ENCODE measurements at places on chromosomes 6 and 20.

DNA sequence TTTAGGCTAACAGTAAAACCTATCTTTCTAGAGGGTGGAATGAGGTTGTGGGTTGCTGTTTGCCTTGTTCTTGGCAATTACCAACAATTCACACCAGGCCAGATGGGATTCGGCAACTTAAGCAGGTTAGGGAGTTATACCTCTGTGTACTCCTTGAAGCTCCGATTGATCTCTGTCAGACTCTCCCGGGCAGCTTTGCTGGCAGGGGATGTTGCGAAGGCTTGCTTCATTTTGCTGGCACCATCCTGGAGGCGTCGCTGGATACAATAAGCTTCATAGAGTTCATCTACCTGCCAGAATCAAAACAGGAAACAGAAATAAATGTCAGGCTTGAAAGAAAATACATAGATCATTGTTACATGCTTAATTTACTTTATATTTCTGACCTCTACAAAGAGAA, 66.4 kb upstream of the ARMH2 start:
- DNase-seq: no peak

GRCh38 chr20:63059684-63060056, 52.9 kb upstream of the BHLHE23 start:
- no peak for DNase-seq

DNA sequence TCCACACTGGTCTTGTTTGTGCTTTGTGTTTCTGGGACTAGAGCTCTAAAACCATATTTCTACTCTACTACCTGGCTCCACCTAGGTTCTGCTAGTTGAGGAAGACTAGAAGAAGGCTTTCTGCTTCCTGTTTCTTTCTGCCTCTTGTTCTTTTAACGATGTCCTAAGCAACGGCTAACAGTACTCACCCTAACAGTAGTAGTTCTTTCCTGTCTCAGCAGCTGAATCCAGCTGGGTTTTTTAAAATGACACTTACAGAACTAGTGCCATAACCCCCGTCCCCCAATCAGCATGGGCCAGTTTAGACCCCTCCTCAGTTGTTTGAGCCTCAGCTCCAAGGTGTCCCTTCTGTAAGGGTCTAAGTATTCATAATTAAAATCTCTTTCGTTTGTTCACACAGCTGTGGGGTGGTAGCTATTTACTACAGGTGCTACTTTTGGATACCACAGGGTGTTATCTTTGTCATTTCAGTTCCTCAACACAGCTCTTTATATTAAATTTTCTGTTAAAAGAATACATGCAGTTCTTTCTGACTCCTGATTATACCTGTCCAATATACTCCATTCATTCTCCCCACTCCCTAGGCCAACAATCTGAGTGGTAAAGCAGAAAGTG, 790.2 kb downstream of the DHX35 start:
- DNase-seq: no peak

GRCh38 chr20:40970218-40970617, 58.4 kb upstream of the TOP1 start:
- DNase-seq: no peak

GRCh38 chr6:70973604-70974003, 16.7 kb upstream of the B3GAT2 start:
- DNase-seq: no peak

DNA sequence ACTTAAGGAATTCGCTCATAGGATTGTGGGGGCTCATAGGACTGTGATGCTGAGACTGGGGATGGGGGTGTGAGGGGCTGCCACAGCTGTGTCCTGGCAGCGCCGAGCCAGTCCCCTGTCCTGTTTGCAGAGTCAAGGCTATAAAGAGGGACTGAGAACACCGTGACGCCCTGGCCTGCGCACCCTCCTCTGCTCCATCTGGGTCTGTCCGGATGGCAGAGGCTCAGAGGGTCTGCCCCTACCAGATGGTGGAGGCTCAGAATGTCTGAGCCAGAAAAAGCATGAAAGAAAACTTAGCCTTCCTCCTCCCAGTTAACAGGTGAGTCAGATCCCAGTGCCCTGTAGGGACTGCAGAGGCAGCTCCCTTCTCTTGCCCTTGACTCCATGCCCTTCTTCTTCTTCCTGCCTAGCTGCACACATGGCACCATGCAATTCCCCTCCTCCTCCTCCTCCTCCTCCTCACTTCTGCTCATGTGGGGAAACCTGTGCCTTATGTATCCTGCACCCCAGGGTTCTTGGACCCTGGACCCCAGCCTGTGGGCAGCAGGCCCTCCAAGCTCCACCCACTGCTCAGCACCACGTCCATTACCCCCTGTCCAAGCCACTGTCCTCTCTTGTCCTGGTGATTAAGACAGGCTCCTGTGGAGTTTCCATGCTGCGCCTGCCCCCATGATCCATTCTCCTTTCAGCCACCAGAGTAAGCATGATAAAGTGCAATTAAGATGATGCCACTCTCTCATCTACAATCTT, 410.0 kb upstream of the SULF2 start:
- DNase-seq: no peak

DNA sequence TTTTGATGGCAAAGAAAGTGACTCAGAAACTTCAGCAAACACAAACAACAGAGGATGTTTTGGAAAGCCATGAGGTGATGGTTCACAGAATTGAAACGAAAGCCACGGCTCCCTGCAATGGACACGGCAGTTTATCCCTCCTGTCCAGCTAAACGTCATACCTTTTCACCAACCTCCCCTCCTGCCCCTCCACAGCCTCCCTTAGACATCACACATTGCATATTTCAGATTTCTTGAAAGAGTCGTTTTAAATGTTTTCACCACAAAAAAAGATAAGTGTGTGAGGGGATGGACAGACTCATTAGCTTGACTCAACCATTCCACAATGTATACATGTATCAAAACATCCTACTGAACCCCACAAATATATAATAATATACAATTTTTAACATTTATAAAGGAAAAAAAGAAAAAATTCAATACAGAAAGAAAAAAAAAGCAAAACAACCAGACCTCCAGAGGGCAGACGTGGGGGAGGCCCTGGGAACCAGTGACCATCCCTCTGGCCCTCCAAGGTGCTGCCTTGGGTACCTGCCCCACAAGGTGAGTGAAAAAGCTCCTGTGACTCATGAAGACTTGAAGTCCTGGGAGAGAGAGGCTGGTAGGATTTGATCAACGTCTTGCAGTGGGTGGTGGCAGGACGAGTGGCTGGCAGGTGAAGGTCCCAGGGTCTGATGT, 117.2 kb upstream of the THBS2 start:
- no peak for DNase-seq

DNA sequence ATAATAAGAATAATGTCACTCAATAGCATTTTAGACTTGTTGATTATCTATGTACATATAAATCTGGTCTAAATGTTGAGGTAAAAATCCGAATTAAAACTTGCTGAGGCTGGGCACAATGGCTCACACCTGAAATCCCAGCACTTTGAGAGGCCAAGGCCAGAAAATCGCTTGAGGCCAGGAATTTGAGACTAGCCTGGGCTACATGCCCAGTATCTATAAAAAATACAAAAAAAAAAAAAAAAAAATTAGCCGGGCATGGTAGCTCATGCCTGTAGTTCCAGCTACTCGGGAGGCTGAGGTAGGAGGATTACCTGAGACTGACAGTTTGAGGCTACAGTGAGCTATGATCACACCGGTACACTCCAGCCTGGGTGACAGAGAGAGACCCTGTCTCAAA, 34.2 kb upstream of the SUPT3H start:
- no peak for DNase-seq

GRCh38 chr6:47714802-47715201, 16.4 kb downstream of the ADGRF4 start:
- no peak for DNase-seq

DNA sequence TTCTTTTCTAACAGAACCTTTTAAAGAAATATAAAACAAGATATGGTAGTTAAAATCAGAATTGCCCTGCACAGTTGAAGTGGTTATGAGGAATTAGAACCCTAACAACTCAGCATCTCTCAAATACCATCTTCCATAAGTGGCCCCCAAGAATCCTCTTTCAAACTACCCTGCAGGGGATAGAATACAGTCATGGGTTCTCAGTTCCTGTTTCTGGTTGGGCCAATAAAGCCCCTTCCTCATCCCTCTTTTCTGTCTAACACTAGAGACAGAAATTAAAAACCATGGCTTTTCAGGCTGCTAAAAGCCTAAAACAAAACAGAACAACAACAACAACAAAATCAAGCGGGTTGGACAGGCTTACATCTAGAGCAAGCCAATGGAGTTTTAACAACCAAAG, 6.7 kb upstream of the LCA5 start:
- DNase-seq: no peak

DNA sequence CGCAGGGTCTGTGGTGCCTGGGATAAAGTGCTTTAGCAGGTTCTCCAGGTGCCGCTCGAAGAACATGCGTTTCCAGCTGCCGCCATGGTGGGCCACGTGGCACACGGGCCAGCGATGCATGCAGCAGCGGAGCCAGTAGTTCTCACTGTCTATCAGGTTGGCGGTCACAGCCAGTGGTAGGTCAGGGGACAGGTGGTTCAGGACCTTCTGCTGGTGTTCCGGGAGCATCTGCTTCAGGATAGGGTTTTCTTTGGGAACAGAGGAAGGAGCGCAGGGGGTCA, 16.0 kb downstream of the TMEM151B start:
- no peak for DNase-seq

DNA sequence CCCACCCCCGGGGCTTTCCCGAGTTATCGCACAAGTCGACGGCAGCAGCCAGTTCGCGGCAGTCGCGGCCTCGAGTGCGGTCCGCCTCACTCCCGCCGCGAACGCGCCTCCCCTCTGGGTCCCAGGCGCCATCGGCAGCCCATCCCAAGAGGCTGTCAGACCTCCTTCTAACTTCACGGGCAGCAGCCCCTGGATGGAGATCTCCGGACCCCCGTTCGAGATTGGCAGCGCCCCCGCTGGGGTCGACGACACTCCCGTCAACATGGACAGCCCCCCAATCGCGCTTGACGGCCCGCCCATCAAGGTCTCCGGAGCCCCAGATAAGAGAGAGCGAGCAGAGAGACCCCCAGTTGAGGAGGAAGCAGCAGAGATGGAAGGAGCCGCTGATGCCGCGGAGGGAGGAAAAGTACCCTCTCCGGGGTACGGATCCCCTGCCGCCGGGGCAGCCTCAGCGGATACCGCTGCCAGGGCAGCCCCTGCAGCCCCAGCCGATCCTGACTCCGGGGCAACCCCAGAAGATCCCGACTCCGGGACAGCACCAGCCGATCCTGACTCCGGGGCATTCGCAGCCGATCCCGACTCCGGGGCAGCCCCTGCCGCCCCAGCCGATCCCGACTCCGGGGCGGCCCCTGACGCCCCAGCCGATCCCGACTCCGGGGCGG, 1.6 kb downstream of the GNAS start:
- no peak for DNase-seq

GRCh38 chr20:47319517-47320252, 36.8 kb downstream of the ZMYND8 start:
- no peak for DNase-seq

DNA sequence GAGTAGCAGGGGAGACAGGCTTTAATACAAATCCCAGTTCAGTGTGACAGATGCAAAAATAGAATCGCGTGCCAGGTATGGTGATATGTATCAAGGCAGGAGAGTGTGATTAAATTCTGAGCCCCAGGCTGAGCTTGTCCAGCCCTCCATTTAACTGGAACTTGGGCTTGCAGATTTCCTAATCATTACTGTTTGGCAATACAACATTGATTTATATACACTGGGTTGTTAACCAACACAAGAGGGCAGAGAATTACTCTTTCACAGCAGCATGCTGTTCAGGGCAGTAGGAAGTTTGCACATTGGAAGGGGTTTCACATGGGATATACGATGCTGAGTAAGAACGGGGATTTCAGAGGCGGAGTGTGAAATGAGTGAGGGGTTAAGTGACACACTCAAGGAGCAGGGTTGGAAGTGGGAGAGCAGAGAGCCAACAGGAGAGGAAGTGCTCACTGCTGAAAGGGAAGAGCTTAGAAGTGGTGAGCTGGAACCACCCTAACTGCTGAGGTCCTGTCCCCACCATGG, 70.8 kb upstream of the ATXN1 start:
- DNase-seq: no peak

- DNase-seq: peak; percentile 28
Observed at GRCh38 chr6:32589596-32590449, at the start of gene HLA-DRB1. Gene HLA-DRB1, minus strand, starts transcription at chr6:32589848. Its CDS starts 106 bp downstream, at chr6:32589742.

- DNase-seq: no peak
Observed at GRCh38 chr6:63792736-63793464, 157.3 kb downstream of the PHF3 start.

- no peak for DNase-seq
Observed at GRCh38 chr6:168319279-168320111, at the start of gene DACT2. Gene DACT2, minus strand, starts transcription at chr6:168319777. Its CDS starts 144 bp downstream, at chr6:168319633.

- DNase-seq: no peak
Observed at GRCh38 chr20:49480236-49480635, 2.2 kb downstream of the KCNB1 start.

DNA sequence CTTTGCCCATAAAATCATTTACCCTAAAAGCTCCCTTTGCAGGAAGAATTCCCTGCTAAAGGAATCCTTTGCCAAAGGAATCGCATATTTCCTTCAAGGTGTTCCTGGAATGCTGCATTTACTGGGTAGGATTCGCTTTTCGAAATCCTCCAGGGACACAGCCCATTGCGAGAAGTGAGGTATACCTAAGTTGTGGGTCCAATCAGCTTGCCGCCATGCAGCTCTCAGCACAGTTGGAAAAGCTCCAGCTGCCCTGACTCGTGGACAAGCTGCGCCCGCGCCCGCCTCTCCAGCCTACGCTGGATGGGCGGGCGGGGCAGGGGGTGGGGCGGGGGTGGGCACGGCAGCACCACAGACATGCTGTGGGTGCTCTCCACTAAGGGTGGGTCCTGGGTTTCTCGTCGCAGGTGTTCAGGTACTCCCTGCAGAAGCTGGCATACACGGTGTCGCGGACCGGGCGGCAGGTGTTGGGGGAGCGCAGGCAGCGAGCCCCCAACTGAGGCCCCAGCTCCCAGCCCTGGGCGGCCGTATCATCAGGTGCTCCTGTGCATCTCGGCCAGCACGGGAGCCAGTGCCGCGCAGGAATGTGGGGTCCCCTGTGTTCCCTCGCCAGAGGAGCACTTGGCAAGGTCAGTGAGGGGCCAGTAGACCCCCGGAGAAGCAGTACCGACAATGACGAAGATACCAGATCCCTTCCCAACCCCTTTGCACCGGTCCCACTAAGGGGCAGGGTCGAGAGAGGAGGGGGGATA, 1.4 kb downstream of the NNAT start:
- no peak for DNase-seq

- DNase-seq: no peak
Observed at GRCh38 chr6:2192976-2193375, 52.4 kb downstream of the GMDS start.

All from HTR-8/SVneo (cell line).